ENCODE measurements at places on chromosomes 4 and X.

- DNase-seq: no peak
These were observed 9.4 kb upstream of the COPS4 start for GRCh38 chr4:83025563-83025962.

- no peak for DNase-seq
These were observed 10.5 kb upstream of the GNPDA2 start for GRCh38 chr4:44736900-44737299.

GRCh38 chrX:56793521-56794320 lies 64.7 kb downstream of the NBDY start:
- no peak for DNase-seq

- peak; percentile 22 for DNase-seq
These were observed at the start of gene CD38 for GRCh38 chr4:15778289-15779241. Gene CD38, plus strand, starts transcription at chr4:15778328. Its CDS starts 87 bp downstream, at chr4:15778415.

DNA sequence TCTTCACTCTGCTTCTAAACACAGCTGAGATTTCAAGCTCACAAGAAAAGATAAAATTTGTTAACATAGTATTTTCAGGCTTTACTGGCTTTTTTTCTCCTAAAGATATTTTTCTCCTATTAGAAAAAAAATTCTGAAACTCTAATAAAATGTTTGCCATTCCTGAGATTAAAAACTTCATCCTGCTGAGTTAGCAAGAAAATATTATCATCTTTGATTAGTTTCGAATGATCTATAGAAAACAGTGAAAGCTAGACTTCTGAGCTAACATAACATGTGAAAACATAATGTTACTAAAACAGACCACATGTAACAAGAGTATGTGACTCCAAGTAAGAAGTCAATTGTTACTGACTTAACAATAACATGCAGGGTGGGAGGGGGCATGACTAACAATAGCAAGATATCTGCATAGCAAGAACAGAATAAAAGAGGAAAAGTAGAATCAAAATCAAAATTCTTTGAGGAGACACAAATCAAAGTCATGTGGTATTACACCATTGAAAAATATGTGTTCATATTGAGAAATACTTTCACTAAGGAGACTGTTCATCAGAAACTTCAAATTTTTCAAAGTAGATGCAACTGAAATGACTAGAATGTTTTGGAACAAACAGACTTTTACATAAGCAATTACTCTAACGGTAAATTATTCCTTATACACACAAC lies 14.5 kb downstream of the TBCK start:
- no peak for DNase-seq

DNA sequence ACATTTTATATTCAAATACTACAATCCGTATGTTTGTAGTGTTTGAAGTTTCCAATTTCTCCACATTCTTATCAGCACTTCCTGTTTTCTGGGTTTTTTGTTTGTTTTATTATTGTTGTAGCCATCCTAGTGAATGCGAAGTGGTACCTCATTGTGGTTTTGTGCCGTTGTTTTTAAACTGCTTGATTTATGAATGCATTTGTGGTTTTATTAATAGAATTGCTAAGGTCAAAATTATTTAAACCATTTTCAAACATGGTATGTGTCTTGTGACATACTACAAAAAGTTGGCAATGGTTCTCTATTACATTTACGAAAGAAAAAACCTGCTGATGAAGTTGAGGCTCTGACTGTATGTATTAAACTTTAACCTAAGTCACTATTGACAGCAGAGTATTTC lies 780.0 kb upstream of the MAGEB2 start:
- DNase-seq: no peak

DNA sequence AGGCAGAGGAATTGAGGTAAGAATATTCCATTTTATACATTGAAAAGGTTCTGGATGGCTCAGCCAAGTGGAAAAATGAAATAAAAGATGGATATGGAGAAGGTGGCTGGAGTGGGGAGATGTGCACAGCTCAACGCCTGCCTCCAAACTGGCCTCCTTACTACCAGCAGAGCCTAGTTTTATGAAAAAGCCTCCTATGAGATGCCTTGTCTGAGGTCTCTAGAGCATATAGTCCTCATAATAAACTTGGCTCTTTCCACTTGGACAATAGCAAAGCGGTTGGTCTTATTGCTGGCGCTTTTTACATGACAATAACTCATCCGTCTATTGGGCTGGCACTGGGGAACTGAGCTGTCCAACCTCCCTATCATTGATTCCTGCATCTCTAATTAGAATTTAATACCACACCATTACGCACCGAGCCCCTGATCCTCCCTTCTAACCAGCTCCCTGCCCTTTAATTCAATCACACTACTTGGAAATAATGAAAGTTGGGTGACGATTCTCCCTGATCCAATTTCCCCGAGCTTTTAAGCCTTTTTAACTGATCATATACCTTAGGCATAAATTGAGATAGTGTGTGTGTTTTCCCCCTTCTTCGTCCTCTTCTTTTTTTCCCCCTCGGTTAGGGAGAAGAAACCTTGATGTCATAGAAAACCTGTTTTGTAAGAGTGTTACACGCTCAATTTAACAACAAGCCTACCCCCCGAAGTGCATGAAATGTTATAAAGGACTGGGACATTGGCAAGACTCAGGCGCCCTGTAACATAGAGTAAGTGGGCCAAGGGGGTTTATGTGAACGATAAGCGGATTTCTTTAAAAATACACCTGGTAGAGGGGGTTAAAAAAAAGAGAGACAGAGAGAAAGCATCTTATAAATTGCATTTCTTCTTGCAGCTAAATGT lies at the start of gene PHOX2B:
Gene PHOX2B, minus strand, starts transcription at position 155 of the 905 bp plus-strand sequence. Its CDS starts 115 bp downstream, at position 40.
- DNase-seq: no peak

- no peak for DNase-seq
These were observed 14.2 kb downstream of the EFNB1 start for GRCh38 chrX:68842781-68843581.

DNA sequence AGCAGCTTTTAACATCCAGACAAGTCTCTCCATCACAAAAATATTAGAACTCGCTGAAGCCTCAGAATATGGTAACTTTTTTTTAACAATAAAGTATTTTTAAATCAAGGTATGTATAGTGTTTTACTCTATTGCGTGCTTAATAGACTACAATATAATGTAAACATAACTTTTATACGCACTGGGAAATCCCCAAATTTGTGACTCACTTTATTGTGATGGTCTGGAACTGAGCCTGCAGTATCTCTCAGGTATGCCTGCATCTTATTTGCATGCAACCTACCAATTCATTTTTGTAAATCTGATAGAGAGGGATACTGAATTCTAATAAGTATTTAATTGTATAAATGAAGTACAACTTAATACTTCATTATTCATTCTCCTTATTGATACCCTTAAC lies 823.5 kb downstream of the ADGRL3 start:
- no peak for DNase-seq

- no peak for DNase-seq
These were observed 34.5 kb downstream of the IQCM start for GRCh38 chr4:149781150-149781549.

DNA sequence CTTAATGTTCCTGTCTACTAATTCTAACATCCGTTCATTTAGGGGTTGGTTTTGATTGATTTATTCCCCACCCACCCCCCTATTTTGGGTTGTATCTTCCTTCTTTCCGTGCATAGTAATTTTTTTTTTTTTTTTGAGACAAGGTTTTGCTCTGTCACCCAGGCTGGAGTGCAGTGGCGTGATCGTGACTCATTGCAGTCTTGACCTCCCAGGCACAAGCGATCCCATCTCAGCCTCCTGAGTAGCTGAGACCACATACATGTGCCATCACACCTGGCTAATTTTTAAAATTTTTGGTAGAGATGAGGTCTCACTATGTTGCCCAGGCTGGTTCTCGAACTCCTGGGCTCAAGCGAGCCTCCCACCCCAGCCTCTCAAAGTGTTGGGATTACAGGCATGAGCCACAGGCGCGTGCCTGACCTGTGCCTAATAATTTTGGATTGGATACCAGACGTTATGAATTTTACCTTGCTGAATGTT lies 79.9 kb downstream of the ZFX start:
- DNase-seq: no peak

DNA sequence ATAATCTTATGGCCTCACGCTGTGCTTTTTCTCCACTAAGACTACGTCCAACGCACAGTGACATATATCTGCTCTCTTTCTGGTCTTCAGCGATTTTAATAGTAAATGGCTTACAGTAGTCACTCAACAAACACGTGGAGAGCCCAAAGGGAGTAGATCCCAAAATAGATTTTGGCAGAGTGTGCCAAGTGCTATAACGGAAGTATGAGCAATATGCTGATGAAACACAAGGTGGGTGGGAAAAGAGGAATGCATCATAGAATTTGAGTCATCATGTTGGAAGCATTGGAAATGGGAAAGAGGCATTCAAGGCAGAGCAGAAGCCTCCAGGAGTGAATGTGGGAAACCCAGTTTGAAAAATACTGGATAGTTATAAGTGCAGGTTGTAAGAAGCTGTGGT lies 129.1 kb upstream of the LDB2 start:
- DNase-seq: no peak

DNA sequence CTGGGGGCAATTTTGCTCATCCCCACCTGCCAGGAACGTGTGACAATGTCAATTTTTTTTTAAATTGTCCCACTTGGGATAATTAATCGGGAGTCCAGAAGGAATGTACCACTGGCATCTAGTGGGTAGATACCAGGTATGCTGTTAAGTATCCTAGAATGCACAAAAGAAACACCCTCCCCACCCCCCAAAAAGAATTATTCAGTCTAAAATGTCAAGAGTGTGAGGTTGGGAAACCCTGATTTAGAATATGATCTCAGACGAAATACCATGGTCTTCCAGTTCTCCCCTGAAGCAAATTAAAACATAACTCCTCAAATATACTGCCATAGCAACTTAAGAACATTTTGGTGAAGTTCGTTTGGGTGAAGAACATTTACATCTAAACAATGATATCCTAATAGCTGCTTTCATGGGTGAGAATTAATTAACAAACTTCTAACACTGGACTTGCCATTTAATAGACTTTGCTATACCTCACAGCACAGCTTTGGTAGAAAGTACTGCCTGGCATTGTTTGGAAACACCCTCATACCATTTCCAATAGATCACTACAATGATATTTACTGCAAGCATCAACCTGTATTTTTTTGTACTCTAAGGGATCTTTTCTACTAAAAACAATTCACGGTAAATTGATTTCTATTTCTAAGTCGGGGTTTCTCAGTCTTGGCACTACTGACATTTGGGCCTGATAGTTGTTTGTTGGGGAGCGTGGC lies 36.5 kb downstream of the SH3RF1 start:
- no peak for DNase-seq

- DNase-seq: no peak
These were observed 315.9 kb downstream of the ANK2 start for GRCh38 chr4:113365377-113365776.

- no peak for DNase-seq
These were observed 7.3 kb upstream of the SEL1L3 start for GRCh38 chr4:25870081-25870480.

DNA sequence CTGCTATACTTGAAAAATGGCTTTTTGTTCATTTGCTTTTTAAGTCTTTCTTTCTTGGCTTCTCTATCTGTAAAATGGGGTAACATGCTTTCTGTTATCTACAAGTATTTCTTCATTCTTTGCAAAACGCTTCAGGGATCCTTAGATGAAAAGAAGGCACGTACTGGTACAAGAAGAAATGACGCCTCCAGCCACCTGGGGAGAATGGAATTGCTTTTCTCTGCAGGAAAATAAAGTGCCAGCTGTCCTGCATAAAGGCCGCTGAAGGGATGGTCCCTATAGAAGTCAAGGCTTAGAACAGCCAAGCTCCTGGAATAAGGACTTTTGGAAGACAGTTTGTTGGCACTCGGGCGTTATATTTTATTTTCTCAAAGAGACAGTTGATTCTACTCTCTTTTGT lies 210.8 kb upstream of the RASGEF1B start:
- DNase-seq: peak; percentile 37

- no peak for DNase-seq
These were observed 16.3 kb upstream of the MBNL3 start for GRCh38 chrX:132505116-132505515.

- no peak for DNase-seq
These were observed 231.0 kb downstream of the ADGRL3 start for GRCh38 chr4:61431131-61431530.

- no peak for DNase-seq
These were observed 75.4 kb upstream of the PACRGL start for GRCh38 chr4:20624793-20625374.

- no peak for DNase-seq
These were observed 317.5 kb upstream of the GRIA3 start for GRCh38 chrX:122866532-122866931.

DNA sequence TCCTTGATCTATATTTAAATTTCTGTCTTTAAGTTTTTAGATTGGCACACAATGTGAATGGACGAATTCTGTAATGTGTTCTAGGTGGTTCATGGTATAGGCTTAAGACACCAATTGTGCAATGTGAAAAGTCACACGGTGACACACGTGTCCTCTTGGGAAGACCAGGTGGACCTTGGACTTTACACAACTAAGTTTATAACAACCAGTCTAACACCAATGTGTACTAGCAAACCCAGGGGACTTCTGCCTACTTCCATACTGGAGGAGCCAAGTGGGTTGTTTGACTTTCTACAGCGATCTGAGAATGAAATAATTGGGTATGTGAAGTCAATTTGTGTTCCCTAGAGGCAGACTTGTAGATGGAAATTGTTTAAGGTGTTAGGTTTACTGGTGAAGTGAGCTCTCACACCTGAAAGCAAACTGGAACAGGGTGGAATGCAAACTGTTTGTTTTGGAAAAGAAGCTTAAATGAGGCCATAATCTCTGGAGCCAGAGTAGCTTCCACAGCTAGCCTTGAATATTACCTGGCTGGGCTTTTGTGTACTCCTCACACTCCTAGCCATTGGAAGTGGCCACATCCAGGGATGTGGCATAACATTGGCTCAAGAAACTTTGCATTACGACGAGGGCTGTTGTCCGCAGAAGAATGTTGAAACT lies 45.9 kb upstream of the WDR1 start:
- DNase-seq: no peak

- DNase-seq: peak; percentile 81
These were observed 3.6 kb downstream of the APOO start for GRCh38 chrX:23904096-23904495.

DNA sequence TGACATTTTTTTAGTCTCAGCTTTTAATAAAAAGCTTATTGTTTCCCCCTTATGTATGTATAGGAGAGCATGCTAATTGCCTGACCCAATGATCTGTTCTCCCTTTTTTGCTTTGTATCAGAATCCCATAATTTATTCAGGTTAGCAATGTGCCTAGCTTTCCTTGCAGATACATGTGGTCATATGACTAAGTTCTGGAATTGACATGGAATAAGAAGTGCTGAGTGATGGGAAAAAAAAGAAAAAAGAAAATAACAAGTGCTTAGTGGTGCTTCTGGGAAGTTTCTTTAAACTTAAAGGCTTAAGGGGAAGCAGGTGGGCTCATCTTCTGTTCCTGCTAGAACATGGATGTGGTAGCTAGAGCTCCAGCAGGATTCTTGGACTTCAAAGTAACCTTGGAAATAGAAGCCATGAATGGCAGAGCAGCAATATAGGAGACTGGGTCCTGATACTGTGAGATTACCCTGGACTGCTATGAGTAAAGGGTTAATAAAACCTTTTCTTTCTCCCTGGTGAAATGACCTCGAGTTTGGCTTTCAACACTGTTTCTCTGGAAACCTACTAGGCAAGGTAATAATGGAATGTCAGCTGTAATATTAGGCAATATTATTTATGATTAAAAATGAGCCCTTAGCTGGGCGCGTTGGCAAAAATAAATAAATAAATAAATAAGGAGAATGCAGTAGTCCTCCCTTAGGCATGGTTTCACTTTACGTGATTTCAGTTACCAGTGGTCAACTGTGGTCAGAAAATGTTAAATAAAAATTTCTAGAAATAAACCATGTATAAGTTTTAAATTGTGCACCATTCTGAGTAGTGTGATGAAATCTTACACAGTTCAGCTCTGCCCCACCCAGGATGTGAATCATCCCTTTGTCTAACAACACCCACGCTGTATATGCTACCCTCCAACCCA lies 16.7 kb upstream of the RBM41 start:
- no peak for DNase-seq
